HFF-Myc (cell line): ENCODE measurements at places on chromosomes 1 and 21.

DNA sequence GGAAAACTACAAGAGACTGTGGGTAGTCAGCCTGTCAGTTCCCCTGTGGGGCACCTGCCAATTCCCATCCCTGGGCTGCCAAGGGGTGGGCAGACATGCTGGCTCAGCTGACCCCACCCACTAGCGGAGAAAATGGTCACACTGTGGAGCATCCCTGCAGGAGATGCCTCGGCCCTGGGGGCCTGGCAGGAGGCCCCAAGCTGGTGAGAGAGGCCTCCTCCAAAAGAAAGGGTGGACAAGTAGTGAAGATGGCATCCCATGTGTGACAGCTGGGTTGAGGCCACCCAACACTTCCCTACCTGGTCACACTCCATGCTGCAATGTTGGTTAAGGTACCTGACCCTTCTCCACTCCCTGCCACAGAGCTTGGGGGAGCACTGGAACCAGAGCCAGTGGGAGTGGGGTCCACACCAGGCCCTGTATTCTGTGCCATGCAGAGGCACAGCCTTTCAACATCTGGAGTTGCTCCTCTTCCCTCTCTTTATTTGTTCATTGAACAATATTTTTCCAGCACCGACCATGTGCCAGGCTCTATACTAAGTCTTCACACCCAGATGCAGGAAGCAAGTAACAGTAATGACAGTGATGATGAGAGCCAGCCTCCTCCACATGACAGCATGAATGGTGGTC lies 59.5 kb downstream of the KLHDC7A start:
- no peak for DNase-seq

GRCh38 chr1:32126770-32127169 lies 18.9 kb downstream of the KPNA6 start:
- no peak for DNase-seq

- DNase-seq, result no peak
These were observed 1.2 kb downstream of the NASP start for GRCh38 chr1:45585110-45585426.

DNA sequence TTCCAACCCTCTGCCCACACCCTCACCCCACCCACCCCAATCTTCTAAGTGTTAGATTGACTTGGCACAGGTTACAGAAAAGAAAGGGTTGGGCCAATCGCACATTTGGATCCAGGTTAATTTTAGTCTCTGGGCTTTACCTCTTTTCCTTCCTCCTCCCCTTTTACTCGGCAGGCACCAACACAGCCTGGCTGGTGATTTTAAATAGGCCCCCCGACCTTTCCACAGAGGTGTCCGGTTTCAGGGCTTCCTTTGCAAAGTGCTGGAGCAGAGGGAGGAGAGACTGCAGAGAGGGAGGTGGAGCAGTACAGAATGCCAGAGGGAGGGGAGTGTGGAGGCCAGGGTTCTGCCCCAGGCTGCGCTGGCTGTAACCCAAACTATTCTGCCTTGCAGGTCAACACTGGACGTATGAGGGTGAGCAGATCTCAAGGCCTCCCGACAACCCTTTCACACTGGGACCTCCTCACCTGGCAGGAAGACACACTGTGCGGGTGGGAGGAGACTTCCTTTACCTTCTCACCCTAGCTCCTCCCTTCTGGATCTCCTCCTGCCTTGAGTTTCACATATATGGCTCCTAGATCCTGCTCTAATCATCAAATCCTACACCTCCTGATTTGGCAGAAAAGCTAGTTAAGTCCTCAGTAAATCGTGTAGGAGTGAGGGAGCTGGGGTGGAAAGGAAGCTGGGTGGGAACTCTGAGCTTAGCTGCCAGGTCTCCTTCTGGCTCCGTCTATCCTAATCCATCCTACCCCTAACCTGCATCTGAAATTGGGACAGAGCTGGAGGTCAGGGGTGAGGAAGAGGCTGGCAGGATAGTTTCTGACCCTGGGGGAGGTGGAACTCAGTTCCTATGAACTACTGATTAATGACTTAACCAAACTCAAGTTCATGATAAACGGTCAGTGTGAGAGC lies 2.4 kb downstream of the CA14 start:
- no peak for DNase-seq

GRCh38 chr1:50426108-50426700 lies 3.0 kb upstream of the DMRTA2 start:
- DNase-seq, result no peak

GRCh38 chr21:33939226-33939625 lies 23.6 kb upstream of the ATP5PO start:
- no peak for DNase-seq

DNA sequence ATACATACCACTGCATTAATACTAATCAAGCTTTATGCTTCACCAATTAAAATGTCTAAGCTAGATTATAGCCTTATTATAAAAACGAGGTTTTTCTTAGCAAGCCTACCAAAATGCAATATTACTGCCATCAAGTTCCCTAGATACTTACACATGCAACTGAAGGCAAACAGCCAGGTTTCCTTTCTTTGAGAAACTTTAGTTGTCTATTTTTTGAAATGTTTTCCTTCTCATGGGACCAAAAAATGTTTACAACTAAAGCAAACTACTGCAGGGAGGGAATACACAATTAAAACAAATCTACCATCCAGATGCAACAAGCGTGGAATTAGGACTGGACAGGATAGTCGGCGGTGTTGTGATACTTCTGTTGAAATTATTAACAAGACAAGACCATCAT lies 1.3 kb downstream of the ZNF644 start:
- DNase-seq, result no peak

GRCh38 chr1:44672254-44672955 lies 1.9 kb downstream of the TMEM53 start:
- no peak for DNase-seq

DNA sequence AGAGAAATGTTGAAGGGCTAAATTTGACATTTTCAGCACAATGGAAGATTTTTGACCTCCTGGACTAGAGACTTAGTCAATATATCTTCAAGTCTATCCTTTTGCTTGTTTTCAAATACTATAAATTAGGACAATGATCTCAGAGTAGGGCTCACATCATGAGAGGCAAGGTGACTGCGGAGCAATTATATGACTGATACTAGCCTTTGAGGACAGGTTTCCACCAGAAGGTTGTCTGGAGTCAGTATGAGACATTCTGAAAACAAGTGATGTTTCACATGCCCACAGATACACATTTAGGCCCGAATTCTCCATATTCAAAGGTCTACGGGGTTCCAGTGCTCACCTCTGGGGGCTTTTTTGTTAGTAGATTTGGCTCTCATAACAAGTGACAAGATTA lies 142.3 kb upstream of the SAMSN1 start:
- no peak for DNase-seq

DNA sequence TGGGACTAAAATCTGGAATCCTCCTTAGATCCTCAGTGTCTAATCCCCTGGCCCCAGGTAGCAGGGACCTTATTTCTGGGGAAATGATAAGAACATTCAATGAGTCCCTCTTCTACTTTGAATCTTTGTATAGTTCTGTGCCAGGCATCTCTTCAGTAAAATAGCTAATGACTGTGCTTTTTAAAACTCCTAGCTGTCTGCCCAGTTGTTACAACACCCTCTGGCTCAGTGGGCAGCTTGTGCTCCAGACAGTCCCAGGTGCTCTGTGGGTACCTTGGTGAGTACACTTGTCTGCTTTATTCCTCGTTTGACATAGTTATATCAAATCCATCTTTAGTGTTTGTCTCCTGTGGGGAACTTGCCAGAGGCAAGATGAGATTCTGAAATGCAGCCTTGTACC lies 18.0 kb downstream of the TGFB2 start:
- DNase-seq, result no peak

DNA sequence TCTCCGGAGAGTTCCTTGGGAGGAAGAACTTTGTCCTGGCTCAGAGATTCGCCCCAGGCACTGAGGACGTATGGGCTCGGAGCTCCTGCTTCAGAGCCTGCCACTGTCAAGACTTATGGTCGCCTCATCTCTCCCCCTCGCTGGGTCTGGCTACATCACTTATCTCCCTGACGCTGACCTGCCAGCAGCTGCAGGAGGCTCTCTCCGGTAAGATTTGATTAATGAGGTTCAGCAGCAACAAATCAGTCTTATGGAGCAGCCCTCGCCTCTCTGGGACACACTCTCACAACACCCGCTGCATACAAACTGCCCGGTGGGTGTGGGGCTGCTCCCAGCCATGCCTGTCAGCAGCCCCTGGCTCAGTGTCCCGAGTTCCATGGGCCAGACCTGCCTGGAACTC lies 297.8 kb downstream of the RRAGC start:
- no peak for DNase-seq

- DNase-seq, result no peak
These were observed 4.1 kb upstream of the TPRG1L start for GRCh38 chr1:3620708-3621107.

- no peak for DNase-seq
These were observed 810.2 kb upstream of the ADAMTS5 start for GRCh38 chr21:27776925-27777553.

DNA sequence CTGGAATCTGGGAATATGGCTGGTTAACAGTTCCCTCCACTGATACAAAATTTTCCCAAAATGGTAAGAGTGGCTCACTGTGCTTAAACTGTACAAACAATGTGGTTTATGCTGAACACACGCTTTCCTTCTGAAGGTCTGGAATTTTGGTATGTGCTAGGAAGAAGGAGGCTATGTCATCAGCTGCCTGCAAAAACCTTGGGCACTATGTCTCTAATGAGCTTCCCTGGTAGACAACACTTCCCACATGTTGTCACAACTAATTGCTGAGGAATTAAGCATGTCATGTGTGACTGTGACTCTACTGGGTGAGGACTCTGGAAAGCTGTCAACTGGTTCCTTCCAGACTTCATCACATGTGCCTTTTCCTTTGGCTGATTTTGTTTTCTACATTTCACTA lies 29.2 kb downstream of the IPP start:
- DNase-seq, result peak; percentile 2

GRCh38 chr1:78408192-78408591 lies 82.6 kb upstream of the PTGFR start:
- no peak for DNase-seq

- DNase-seq, result no peak
These were observed 66.1 kb downstream of the UCK2 start for GRCh38 chr1:165893507-165893906.

GRCh38 chr1:162371611-162372010 lies 5.0 kb downstream of the SPATA46 start:
- DNase-seq, result no peak

GRCh38 chr1:2226525-2227345 lies 1.4 kb upstream of the SKI start:
- DNase-seq, result no peak

DNA sequence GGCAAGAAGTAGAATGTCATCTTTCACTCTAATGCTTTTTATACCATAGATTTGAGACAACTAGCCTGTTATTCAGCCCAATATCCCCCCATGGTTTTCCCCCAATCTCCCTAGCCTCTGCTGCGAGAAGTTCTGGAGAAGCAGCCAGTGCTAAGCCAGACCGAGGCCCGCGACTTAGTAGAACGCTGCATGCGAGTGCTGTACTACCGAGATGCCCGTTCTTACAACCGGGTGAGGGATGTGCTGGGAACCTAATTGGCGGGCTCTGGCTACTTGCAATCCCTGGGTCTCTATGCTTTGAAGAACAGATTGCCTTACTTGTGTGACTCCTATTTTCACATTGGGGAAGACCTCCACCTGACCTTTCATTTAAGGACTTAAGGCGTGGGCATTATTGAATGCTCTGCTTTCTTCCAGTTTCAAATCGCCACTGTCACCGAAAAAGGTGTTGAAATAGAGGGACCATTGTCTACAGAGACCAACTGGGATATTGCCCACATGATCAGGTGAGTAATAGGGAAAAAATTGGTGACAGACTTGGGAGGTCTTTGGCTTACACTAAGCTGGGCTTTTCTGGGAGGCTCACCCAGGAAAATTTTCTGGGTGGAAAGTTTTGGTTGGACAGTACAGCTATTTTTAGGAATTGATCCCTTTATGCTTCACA lies 1.9 kb downstream of the PSMB4 start:
- no peak for DNase-seq

GRCh38 chr21:39638281-39638680 lies 25.5 kb downstream of the B3GALT5 start:
- DNase-seq, result no peak

- DNase-seq, result no peak
These were observed 321.7 kb upstream of the PROX1 start for GRCh38 chr1:213666113-213666512.

DNA sequence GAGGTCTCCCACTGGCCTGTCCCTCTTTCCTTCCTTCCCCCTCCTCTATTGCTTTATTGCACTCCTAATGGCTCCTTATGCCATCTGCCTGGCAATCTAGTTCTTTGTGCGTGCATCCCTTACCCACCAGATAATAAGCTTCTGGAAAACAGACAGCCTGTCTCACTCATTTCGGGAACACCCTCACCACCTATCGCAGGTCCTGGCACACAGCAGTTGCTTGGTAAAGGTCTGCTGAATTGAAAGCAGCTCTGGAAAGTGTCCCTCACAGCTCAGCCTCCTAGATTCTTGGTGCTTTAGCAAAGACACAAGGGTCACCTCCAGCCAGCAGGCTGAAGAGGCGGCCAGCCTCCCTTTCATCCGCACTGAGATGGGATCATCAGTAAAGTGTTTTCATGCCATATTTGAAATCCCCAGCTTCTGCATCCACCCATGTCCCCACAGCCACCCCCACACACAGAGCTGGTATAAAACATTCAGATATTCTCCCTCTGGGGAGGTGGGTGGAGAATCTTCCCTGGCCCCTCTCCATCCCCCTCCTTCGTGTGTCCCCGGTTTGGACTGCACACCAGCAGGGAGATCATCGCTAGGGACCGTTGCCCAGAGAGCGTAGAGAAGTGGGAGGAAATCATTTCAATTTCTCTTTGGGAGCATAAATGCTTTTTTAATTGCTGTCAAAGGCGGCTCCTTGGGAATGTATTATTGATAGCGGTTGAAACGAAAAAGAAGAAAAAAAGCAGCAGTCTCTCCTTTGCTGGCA lies 29.1 kb upstream of the ATP2B4 start:
- DNase-seq, result no peak

DNA sequence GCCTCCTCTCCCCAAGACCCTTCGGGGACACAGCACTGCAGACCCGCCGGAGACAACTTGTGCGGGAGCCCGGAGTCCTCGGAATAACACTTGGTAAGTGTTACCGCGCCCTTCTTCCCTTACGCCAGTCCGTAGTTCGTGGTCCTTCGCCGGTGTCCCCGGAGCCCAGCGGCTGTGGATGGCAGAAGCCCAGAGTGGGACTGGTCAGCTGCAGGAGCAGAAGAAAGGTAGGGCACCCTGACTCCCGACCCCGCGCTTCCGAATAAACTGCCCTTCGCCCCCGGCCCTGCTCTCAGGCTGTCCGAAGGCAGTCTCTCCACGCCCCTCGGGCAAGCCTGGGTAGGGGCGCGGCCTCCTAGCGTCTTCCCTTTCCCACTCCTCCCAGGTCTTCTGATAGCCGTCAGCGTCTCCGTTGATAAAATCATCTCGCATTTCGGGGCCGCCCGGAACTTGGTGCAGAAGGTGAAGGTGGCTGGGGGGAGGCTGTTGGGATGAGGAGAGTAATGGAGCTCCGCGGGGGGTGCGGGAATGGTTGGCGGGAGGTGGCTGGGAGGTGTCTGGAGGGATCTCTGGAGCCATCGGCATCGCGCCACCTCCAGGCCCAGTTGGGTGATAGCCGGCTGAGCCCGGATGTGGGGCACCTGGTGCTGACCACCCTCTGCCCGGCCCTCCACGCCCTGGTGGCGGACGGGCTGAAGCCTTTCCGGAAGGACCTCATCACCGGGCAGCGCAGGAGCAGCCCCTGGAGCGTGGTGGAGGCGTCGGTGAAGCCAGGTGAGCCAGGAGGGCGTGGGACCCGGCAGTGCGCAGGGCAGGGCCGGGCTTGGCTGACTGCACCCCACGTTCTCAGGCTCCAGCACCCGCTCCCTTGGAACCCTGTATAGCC lies 4.3 kb downstream of the RUSC1 start:
- no peak for DNase-seq
